ENCODE measurements at places on chromosomes 6 and 20.

GRCh38 chr20:57388953-57389694 is 2.1 kb upstream of the RBM38 start:
- DNase-seq, result no peak

DNA sequence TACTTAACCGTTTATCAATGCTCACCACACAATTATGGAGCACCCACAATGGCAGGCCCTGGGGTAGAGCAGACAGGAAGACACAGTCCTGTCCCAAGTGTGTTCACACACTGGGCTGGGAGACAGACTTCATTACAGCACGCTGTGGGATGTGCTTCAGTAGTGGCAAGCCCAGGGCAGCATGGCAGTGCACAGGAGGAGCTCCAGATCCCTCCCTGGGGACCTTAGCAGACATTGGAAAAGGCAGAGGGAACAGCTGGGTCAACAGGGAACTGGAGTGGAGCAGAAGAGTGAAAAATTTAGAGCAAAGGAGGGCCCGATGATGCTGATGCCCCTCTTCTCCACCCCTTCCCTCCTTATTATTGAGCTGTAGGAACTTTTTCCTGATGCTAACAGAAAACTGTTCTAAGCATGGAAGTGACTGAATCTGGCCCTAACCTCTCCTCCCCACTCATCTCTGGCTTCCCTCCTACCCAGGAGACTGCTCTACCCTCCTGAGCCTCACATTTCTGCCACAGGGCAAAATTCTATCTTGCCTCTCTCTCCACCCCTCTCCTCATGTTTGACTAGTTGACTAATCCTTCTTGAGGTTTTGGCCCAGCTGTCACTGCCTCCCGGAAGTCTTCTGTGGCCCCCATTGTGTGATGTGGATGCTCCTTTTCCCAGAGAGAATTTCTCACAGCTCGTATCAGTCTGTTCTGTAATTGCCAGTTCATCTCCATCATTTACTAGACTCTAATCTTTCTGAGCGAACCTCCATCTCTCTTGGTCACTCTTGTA is 41.3 kb upstream of the NOP56 start:
- DNase-seq, result no peak

DNA sequence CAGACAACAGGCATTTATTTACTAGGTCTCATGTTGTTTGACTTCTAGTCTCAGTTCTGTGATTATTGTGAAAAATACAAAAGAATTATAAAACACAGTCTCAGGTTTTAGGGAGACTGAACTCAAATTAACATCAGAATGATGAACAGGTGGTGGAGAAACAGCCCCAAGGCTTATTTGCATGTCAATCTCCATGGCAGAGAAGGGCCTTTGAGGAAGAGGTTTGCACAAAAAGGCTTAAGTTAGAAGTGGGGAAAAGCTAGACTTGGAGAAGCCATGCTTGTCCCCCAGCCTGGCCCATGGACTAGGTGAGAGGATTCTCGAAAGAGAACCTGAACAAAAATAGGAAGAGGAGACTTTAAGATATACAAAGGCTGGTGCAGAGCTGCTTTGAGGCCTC is 183.3 kb downstream of the EDN1 start:
- DNase-seq, result no peak

DNA sequence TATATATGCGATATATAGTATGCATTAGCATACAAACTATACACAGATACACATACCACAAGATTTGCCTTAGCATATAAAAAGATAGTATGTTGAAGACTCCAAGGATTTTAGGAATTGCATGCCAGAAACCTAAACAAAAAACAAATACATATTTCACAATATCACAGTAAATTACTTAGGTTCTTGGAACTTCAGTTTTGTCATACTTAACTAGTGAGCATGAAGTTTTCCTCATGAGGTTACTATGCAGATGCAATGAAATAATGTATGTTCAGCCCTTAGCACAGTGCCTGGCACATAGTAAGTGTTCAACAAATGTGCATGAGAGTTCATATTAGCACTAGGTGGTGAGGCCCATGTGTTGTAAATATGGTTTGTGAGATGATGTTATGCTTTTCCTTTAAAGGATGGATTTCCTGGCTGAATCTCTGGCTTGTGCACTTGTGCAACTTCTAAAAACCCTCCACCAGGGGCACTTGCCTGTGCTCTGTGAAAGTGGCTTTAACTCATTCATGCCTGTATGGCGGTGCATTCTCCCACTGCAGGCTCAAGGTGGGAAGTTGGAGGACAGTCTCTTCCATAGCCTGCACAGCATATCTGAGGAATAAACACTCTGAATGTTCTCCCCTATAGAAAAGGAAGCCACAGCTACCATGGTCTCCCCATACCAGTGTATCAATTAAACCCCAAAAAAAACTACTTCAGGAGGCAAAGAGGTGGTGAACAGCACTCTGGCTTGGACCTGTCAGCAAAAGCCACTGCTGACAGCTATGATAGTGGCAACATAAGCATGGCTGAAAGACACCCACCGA is 624.1 kb upstream of the CDH4 start:
- DNase-seq, result no peak

DNA sequence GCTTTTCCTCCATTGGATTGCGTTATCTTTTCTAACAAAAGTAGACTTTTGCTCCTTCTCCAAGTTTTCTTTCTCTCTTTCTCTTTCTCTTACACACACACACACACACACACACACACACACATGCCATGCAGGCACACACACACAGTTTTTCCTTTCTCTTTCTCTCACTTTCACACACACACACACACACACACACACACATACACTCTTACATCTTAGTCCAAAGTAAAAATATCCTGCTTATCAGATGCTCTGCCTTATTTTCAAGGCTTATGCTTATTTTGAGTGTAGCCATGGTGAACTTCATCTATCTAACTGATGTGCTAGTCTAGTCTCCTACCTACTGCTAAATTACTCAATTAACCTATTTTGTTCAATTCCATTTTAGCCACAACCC is 34.4 kb upstream of the RAB23 start:
- no peak for DNase-seq

- no peak for DNase-seq
Observed at GRCh38 chr20:20594171-20594530, 118.3 kb downstream of the RALGAPA2 start.

GRCh38 chr20:55953201-55953600 is 52.1 kb downstream of the CBLN4 start:
- DNase-seq, result no peak

GRCh38 chr20:10603971-10604864 is 69.6 kb downstream of the JAG1 start:
- DNase-seq, result no peak

All from activated T-helper 1 cell treated with anti-CD3 and anti-CD28 coated beads, Interleukin-2, amount 50 U/mL, for 16 hours (primary cell).